ENCODE measurements at places on chromosomes 6 and 20. TPM values are rescaled to one million over a fixed set of nuclear protein-coding genes. Genes with fewer than 3 reads are reported as not detected.
A peak's percentile ranks its signal among the peaks of the same experiment; 100 is the strongest.

- DNase-seq = no peak
Observed at GRCh38 chr20:47419953-47420514, 63.5 kb upstream of the ZMYND8 start.

SLC18B1 gene
- total RNA-seq = 10.6 TPM

HSPA12B gene
- not detected for total RNA-seq

SCRT2 gene
- total RNA-seq = not detected

DNA sequence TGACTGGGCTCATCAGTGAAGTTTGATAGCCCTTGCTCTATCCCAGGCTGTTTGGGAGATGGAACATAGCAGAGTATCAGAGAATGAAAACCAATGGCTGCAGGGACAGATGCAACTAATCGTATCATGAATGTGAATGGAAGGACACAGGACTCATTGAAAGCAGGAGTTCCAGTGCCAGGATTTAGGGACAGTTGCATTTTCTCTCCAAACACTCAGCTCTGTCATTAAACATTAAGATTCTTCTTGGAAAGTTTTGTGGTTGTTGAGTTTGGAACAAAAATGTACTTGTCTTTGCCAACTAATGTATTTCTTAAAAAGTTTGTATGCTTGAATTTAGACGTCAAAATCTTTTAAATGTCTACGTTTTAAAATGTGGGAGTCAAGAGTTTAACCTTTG is 31.0 kb upstream of the GSTA5 start:
- DNase-seq = no peak

GRCh38 chr20:53831812-53832211 is 238.2 kb upstream of the ZNF217 start:
- DNase-seq = peak; percentile 9

ULBP3 gene
- 14.7 TPM for total RNA-seq

GRCh38 chr6:144999127-144999526 is 714.0 kb downstream of the UTRN start:
- no peak for DNase-seq

- no peak for DNase-seq
Observed at GRCh38 chr20:50385733-50386640, 124.2 kb upstream of the PTPN1 start.

DNA sequence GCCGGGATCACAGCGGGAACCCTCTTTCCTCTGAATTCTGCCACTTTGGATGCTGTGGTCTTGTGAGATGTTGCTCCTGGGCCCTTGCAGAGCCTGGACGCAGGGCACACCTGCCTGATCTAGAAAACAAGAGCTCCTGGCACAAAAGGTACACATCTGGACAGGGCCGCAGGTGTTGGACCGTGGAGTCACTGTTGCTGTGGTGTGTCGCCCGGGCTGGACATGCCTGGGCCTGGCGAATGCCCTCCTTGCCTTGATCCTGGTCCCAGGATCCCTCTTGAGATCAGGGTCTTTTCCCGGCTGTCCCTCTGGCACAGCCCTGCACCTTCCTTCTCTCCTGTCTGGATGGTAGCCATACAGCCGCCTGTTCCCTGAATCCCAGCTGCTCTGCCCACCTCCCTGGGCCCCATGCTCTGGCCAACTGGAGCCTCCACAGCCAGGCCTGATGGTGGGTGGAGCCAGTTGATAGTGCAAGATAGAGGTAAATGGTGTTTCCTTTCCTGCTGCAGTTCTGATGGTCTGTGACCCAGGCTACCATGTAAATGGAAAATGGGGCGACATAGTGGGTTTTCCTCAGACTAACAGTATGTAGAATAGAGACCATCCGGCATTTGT is 5.0 kb downstream of the FOXP4 start:
- no peak for DNase-seq

GRCh38 chr6:158548418-158549161 is 11.3 kb upstream of the TMEM181 start:
- peak; percentile 31 for DNase-seq

DNA sequence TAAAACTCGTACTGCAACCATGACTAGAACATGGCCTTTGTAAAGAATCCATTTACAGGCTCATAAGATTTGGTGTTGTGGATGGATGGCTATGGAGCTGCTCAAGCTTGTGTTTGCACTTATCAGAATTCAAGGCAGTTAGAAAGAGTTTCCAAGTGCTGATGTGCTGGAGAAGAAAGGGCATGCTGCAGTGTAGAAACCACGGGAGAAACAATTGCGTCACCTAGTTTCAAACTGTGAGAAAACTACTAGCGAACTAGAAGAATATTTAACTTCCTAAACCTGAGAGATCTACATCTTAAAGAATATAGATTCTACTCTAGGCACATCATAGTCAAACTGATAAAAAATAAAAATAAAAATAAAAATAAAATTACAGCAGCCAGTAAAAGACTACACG is 116.2 kb downstream of the SGK1 start:
- no peak for DNase-seq

DNA sequence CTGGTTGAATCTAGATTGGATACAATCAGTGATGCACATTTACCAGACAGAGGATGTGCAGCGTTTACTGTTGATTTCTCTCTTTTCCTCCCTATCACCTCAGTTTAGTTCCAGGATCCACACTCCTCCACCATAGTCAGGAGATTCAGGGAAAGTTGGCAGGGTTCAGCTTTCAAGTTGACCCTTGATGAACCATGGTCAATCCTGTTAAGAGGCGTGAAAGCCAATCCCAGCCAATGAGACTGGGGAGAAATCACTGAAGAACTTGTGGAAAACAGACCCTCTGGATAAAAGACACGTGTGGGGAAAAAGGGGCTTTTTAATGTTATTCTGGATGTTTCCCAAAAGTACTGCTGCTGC is 19.2 kb upstream of the SCP2D1 start:
- DNase-seq = no peak

KHDC1L gene
- total RNA-seq = not detected

VSX1 gene
- total RNA-seq = not detected

GRCh38 chr20:41245086-41245707 is 72.3 kb downstream of the ZHX3 start:
- DNase-seq = no peak

RNASET2 gene
- 22.0 TPM for total RNA-seq

GABRR2 gene
- 0.34 TPM for total RNA-seq

GRCh38 chr6:109076377-109076776 is 18.3 kb downstream of the SESN1 start:
- no peak for DNase-seq

DNA sequence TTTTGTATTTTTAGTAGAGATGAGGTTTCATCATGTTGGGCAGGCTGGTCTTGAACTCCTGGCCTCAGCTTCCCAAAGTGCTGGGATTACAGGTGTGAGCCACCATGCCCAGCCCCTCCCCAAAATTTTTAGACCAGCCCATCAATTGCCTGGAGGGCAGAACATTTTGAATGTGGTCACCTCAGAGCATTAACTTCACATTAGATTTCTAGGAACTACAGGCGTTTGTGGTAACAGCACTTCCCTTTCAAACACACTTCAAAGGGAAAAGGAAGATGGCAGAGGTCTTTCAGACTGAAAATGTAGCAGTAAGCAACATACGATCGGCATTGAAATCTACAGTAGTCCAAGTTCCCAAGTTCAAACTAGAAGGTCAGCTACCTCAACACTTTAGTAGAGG is 12.3 kb upstream of the SLA2 start:
- DNase-seq = no peak

DNA sequence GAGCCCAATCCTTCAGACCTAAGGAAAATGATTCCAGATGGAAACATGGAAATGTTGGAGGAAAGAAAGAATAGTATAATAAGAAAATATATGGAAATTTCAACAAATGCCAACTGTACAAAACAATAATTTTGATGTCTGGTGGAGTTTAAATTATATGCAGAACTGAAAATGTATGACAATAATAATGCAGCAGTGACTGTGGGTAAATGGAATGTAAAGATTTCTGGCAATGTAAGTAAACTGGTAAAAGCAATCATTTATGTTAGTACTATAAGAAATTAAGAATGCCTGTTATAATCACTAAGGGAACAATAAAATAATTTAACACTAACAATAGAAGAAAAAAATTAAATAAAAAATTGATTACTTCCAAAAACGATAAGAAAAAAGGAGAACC is 89.0 kb downstream of the EDN1 start:
- no peak for DNase-seq

DNA sequence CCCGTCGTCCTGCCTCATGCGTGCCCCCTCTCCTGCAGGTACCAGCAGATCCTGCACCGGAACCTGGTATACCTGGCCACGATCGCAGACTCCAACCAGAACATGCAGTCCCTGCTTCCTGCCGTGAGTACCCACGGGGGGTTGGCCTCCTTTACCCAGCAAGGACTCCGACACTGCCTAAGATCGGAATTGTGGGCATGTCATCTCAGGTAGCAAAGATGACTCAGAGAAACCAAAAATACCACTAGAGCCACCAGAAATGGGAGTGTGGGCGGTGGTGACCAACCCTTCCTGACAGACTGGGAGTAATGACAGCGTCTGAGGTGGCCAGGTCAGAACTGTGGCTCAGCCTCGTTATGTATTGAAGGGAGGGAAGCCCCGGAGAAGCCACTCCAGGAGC is 16.3 kb downstream of the SS18L1 start:
- peak; percentile 70 for DNase-seq

DNA sequence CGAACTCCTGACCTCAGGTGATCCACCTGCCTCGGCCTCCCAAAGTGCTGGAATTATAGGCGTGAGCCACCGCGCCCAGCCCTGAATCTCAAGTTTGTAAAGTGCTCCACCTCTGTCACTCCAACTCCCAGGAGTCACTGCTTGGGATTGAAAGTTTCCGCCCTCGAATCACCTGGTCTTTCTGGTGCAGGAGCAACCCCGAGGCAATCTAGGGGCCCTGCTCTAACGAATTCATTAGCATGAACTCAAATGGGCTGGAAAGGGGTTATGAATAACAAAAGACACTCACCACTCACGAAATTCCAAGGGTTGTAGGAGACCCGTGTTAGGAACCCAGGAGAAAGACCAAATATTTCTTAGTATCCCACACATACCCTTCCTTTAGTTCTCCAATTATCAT is 26.1 kb downstream of the RBCK1 start:
- no peak for DNase-seq
